Pulmonary artery endothelial cell (primary cell): ENCODE measurements at places on chromosomes 2 and 18. TPM values are rescaled to one million over a fixed set of nuclear protein-coding genes. Genes with fewer than 3 reads are reported as not detected.

CHRNG gene
- total RNA-seq = not detected in 2 replicates

MAP2 gene
- total RNA-seq = 14.5 and 24.9 TPM in 2 replicates

ZSWIM2 gene
- total RNA-seq = not detected in 2 replicates

KCNG2 gene
- total RNA-seq = not detected in 2 replicates

DCDC2C gene
- not detected in 2 replicates for total RNA-seq

ABCG8 gene
- not detected in 2 replicates for total RNA-seq

ZNF396 gene
- total RNA-seq = 0.53 and 0.60 TPM in 2 replicates

IL1A gene
- 0.60 and 0.73 TPM in 2 replicates for total RNA-seq

LOXL3 gene
- 1.2 and 1.8 TPM in 2 replicates for total RNA-seq

NMUR1 gene
- total RNA-seq = not detected in 2 replicates

PLGLB1 gene
- 0.26 and 0.28 TPM in 2 replicates for total RNA-seq

TGFA gene
- total RNA-seq = 0.26 and 0.32 TPM in 2 replicates

RIT2 gene
- not detected in 2 replicates for total RNA-seq

KIAA2012 gene
- total RNA-seq = not detected in 2 replicates
